ENCODE measurements at places on chromosomes 1 and 21.

GRCh38 chr1:200366577-200367253 is 43.1 kb downstream of the ZNF281 start:
- DNase-seq = peak; percentile 33

GRCh38 chr1:214584805-214585766 is 17.9 kb upstream of the CENPF start:
- peak; percentile 74 for DNase-seq

DNA sequence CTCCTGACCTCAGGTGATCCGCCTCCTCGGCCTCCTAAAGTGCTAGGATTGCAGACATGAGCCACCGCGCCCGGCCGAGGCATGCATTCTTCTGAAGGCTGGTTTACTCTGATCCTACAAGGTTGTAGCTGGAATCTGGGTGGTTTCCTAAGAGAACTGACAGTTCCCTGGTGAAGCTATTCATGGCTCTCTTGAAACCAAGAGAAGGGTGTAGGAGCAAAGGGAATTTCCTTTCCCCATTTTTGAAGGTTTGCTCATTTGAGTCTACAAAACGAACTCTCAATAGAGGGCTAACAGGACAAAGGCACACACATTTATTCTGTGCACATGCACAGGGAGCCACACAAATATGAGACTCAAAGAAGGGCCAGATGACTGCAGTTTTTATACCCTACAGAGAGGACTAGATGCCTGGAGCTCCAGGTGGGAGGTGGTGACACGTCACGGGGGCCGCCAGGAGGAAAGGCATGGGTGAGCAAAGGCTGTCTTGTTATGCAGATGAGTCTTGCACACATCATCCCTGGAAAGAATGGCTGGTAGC is 49.5 kb upstream of the ERRFI1 start:
- peak; percentile 80 for DNase-seq

GRCh38 chr1:152941037-152941711 is 5.8 kb upstream of the SPRR5 start:
- DNase-seq = peak; percentile 97

DNA sequence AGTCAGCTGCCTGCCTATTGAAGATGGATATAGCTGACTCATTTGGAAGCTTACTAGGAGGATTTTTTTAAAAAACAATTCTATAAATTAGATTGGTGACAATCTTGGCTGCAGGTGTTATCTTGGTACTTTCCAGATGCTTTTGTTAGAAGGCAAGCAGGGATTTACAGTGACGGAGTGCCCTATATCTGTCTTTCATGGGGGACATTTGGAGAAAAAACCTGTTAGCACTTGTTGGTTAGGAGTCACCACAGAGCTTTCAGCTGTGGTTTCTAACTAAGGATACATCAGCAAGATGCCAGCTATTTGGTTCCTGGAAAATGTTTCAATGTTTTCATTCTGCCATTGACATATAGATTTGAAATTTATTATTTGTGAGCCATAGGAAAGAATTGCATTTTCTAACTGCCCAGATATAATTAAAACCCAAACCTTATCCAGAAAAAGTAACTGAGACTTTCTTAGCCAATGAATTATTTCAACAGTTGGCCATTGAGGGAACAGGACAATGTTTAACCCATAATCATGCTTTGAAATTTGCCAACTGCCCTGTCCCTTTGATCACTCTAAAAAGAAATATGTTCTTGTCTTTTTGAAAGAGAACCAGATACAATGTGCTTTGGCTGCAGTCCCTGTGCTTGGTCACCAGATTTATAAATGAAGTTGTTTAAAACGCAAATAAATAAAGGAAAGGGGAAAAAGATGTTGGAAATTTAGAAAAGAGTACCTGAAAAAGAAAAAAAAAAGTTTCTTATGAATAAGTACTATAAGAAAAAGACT is 761.0 kb upstream of the CXADR start:
- DNase-seq = peak; percentile 5

GRCh38 chr1:8328271-8328670 is 10.4 kb downstream of the SLC45A1 start:
- no peak for DNase-seq

DNA sequence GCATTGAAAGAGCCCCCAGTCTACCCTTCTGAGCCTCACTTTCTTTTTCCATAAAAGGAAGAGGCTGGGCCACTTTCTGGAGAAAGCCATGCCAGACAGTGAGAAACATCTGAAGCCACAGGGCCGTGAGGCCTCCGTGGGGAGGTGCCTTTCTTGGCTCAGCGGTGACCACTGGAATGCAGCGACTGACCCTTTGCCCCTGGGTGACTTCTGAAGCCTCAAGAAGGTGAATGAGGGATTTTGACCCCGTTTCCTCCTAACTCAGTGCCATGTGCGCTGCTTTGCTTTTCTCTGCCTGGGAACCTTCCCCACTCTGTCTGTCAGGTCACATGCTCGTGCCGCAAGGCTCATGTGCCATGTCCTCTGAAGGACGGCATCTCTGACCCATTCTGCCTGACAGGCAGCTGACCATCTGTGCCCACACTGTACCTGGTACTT is 44.7 kb upstream of the A3GALT2 start:
- DNase-seq = no peak

DNA sequence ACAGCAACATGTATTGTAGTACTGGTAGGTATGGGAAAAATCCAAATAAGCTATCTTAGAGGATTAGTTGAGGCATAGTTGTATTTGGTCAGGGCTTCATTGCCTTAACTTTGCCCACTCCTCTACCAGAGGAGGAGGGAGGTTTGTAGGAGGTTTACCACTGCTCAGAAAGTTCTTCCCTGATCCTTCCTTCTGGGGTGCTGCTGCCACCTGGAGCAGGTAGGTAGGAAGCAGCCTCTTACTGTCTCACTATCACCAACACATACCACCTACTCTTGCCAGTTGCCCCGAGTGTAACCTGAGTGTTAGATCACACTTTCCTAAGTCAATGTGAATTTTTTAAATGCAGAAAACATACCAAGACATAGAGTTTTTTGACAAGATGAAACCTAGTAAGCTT is 24.1 kb upstream of the ZSWIM5 start:
- DNase-seq = peak; percentile 40

GRCh38 chr1:23867542-23867894 is 572 bp downstream of the FUCA1 start:
- no peak for DNase-seq

DNA sequence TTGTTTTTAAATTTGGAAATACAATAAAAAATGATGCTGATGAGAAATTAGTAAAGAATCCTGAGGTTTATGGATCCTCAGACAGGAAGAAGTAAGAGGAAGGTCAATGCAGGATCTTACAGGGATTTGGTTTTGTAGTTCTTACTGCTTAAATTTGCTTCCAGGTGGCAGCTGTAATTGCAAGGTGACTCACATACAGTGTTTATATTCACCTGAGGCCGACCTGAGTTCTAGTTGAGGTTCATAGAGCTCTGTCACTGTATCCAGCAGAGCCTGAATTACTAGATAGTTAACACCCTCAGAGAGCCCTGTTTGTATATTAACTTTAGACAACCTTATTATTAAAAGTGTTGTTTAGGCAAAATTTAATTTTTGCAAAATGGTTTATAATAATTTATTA is 1.4 kb upstream of the WDR26 start:
- DNase-seq = peak; percentile 84

All from epithelial cell of esophagus (primary cell).